CD4-positive, alpha-beta T cell treated with Interleukin-10 for 1 hour (primary cell): ENCODE measurements at places on chromosomes 5 and 9.

- peak; percentile 36 for DNase-seq
Measured at GRCh38 chr5:83711982-83712601, 8.6 kb downstream of the HAPLN1 start.

DNA sequence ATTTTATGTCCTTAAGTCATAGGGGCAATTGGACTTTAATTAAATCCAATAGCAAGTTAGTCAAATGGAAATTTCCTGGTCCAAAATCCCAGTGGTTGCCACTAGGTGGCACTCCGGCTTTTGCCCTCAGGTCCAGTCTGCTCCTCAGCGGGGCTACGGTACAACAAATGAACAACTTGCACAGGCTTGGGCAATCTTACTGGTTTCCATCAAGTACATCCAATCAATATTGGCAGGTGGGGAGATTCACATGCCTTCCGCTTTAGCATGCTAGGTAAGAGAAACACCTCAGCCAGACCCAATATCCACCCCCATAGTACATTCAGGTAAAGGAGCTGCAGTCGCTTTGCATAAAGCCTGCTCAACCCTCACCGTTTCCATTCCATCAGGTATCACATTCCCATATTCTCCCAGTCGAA lies 6.3 kb upstream of the MXD3 start:
- DNase-seq, result peak; percentile 82

- DNase-seq, result no peak
Measured at GRCh38 chr5:146564007-146564762, 48.2 kb upstream of the GPR151 start.

- DNase-seq, result no peak
Measured at GRCh38 chr5:104541141-104541785, 978.7 kb upstream of the NUDT12 start.

GRCh38 chr5:167317884-167318283 lies 973.6 kb upstream of the WWC1 start:
- no peak for DNase-seq

DNA sequence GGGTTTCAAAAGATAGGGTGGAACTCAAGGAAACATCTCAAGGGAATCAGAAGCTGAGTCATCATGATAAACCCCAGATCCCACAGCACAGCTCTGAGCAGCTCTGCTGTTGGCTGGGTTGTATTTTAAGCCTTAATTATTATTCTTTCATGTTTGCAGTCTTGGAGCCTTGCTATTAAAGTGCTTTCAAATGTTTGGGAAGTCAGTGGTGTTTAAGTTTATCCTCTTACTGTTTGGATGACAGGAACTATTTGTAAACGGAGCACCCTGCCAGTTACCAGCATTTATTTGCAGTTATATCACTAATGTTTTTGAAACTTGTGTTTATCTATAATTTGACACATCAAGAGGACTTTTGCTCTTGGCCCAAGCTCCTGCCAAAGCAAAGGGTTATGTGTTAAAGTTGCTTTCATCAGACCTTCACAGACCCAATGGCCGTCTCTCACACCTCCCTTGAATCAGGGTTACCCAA lies 141.1 kb upstream of the SPDL1 start:
- no peak for DNase-seq

DNA sequence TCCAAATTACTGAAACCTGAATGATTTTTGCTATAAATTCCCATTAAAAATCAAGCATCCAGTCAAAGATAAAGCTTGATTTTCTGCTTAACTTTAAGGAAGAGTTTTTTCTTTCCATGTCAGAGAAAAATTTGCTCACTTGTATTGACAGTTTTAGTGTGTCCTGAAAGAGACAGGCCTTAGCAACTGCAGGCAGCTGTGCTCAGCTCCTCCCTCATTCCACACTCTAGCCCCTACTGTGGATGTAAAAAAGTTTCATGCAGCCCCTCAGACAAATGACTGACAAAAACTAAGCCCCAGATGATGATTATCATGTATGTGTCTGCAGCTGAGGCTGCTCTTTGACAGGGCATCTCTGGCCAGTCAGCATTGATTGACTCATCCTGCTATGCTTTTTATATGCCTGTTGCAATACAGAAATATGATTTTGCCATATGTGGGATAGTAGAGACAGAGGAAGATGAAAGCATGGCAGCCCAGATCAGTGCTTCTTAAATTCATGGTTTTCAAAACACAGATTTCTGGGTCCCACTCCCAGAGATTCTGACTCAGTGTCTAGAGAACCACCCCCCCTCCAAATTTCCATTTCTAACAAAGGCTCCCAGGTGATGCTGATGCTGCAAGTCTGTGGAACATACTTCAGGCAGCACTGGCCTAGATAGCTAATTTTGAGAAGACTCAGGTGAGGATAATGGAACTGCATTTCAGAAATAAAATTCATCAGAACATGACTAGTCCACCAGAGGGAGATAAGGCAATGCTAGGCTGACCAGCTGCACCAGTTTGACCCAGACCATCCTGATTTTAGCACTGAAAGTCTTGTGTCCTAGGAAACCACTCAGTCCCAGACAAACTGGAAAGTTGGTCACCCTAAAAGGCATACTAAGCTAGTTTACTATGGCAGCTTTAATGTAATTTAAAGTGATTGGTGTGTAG lies 298.7 kb upstream of the KCNN2 start:
- no peak for DNase-seq

DNA sequence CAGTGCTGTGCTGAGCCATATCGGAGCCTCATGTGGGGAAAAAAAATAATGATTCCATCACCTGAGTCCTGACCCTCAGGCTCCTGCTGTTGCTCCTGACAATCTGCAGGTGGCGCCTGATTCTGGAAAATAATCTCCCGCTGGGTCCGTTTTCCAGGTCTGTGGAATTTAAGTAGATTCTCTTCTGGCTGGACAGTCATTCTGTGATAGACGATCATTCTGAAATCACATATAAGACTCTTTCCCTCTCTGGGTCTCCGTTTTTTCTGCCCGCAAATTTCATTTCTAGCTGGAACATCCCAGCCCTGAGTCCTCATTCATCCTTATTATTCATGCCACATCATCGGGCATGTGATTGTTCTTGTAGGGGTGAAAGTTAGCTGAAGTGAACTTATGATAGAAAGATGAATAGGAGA lies 22.1 kb upstream of the STXBP1 start:
- DNase-seq, result peak; percentile 56

DNA sequence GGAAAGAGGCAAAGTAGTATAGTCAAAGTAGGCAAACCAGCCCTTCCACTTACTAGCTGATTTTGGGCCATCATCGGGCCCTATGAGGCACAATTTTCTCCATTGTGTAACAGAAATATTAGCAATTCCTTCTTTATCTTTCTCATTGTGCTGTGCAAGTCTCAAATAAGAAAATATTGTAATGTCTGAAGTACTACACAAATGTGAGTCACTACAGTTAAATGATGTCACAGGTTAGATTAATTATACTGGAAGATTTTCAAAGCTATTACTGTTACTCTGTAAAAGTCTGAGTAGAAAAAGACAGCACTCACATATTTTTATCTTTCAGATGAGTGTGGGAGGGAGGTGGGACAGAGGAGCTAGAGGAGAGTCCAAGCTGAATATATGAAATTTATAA lies 12.4 kb upstream of the TMC1 start:
- no peak for DNase-seq

DNA sequence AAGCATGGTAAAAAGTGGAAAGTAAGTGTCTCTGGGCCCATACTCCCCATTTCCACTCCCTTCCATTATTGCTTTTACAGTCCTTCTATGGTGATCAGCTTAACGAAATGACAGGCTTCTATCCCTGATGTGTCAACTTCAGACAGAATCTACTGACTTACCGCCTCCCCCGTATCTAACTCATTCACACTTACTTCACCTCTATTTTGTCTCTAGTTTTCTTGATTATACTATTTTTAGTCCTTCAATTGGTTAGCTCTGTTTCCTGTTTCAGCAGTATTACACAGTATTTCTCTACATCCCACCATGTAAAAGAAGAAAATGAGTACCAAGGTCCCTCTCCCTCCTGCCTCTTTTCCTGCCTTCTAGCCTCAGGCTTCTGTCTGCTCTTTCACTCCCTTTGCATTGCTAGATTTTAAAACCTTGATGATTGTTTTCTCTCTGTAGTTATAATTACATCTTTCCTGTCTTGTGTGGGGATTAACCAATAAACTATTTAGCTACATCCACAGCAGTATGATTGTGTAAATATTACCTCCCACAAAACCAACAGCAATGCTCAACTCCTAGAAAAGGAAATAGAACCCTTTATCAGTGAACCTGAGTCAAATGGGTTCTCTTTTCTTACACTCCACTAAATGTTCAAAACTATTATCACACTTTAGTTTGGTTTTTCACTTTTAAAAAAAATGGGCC lies 53.4 kb downstream of the GNAQ start:
- DNase-seq, result no peak

GRCh38 chr5:135551593-135552447 lies 16.1 kb upstream of the NEUROG1 start:
- peak; percentile 49 for DNase-seq

DNA sequence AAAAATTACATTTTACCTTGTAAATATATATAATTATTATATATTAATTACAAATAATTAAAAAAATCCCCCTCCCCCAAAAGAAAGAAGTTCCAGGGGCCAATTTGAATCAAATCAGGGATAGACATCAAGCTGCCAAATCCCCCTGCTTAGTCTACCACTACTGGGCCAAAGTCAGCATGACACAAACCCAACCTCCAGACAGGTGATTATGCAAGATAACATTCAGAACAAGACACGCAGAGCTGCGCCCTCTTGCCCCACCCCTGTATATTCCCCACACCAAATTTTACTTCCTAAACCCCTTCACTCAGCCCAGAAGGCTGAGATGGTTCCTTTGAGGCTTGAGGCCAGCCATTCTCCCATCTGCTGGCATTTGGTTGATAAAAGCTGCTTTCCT lies 2059.1 kb upstream of the CDH6 start:
- no peak for DNase-seq

- DNase-seq, result no peak
Measured at GRCh38 chr5:32621256-32621655, 35.9 kb downstream of the SUB1 start.

- no peak for DNase-seq
Measured at GRCh38 chr9:71472400-71472799, 295.9 kb downstream of the CEMIP2 start.

GRCh38 chr5:10503321-10503720 lies 60.5 kb upstream of the ANKRD33B start:
- no peak for DNase-seq

DNA sequence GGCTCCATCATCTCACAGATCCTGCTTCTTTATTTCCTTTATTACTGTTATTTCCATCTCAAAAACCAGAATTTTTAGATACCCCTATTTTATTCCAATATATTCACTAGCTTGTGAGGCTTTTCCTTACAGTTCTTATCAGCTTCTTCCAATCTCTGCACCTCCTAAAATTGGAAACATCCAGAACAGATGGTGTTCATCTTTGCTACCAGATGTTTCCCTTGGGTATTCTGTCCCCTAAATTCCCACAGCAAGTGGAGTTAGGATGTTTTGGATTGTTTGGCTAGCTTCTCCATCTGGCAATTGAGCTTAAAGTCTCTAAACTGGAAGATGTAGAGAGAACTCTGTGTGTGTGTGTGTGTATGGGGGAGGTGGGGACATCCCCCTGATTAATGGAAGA lies 580.4 kb downstream of the DTWD2 start:
- no peak for DNase-seq

- no peak for DNase-seq
Measured at GRCh38 chr9:31166516-31166915, 1217.9 kb upstream of the ACO1 start.

GRCh38 chr5:74903165-74903787 lies 37.1 kb upstream of the FAM169A start:
- peak; percentile 27 for DNase-seq

DNA sequence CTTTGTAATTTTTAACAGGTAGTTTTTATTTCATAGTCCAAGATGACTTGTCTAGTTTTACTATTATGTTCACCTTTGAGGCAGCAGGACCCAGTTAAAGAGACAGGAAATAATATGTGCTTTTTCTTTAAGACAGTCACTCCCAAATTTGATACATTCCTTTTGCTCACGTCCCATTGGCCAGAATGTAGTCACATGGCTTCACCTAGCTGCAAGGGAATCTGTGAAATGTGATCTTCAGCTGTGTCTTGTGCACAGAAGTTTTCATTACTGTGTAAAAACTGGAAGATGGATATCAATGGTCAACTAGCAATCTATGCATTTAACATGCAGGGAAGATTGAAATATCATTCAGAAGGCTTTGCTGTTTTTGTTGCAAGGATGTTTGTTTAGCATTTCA lies 41.1 kb downstream of the XRCC4 start:
- no peak for DNase-seq

DNA sequence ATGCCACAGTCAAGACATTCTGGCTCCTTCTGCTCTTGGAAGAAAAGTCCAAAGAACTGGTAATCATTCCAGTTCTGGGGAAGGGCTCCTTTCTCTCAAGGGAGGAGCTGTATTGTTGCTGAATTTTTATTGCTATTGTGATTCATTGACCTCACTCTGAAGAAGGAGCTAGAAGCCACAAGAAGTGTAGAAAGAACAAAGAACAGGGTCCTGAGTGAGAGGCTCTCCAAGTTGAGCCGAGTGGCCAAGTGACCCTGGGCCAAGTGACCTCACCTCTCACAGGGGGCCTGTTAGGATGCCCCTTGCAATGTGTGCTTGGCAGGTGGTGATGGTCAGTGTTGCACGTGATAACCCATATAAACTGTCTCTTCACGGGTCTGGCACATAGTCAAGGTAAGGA lies 173.3 kb downstream of the FGF18 start:
- DNase-seq, result no peak

- DNase-seq, result no peak
Measured at GRCh38 chr9:94825611-94825958, 99.1 kb downstream of the AOPEP start.

DNA sequence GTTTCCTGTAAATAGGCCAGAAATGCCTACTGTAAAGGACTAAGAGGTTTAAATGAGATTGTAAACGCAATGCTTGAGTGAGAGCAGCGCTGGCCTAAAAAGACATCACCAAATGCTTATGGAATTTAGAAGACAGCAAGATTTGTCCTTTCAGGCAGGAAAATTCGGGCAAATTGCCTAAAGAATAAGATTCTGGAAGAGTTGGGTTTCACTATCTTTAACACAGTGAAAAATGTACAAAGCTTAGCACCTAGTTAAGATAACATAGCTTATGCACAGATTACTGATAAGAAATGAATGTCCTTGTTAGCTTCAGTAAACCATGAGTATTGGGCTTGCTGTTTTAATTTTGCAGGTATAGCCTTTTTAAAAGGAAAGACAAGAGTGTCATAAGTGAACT lies 4.7 kb downstream of the FKBP15 start:
- no peak for DNase-seq

GRCh38 chr9:75896193-75896592 lies 5.7 kb downstream of the PCSK5 start:
- DNase-seq, result no peak

DNA sequence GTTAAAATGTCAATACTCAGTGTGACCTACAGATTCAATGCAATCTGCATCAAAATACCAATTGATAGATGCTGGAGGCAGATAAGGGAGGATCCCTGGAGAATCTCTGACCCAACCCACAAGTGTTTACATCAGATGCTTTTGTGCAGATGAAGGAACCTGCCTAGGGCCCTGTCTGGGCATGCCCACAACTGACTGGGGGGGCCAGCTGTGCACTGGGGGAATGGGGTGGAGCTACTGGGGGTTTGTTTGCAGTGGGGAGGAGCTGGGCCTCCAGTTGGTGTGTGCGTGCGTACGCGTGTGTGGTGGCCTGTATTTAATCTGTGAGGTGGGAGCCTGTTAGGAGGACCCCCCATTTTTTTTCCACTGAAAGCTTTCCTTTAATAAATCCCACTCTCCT lies 244.9 kb downstream of the TRIM36 start:
- DNase-seq, result no peak
